ENCODE measurements at places on chromosomes 7 and 10.
A peak's percentile ranks its signal among the peaks of the same experiment; 100 is the strongest.

GRCh38 chr7:103598326-103598905 is 152.4 kb upstream of the SLC26A5 start:
- no peak for DNase-seq

- DNase-seq: no peak
These were observed 132.2 kb upstream of the NPVF start for GRCh38 chr7:25360451-25360850.

DNA sequence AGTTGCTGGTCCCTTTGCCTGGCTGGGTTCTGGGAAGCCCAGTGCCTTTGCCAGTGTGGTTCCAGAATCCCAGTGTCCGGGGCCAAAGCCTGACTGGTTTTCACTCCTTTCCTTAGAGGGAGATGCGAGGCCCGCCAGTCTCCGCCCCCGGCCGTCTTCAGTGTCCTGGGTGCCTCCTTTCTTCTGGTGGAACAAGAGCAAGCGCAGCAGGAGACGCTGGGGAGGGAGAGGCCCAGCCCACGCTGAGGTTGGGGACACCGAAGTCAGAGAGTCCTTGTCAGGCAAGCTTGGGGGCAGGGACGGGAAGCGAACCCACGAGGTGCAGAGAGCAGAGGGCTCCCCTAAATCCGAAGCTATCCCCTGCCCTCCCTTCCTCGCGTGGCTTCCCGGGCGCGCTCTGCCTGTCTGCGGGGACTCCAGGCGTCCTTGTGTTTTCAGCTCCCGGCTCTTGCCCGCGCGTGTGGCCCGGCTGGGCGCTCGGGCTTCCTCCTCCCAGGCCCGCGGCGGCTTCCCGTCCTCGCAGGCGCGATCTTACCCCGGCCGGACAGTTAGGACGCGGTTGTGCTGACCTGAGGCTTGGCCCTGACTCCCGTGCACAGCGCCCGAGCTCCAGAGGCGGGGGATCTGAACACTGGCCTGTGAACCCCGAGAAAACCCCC is 60.6 kb upstream of the UBE3C start:
- DNase-seq: no peak

DNA sequence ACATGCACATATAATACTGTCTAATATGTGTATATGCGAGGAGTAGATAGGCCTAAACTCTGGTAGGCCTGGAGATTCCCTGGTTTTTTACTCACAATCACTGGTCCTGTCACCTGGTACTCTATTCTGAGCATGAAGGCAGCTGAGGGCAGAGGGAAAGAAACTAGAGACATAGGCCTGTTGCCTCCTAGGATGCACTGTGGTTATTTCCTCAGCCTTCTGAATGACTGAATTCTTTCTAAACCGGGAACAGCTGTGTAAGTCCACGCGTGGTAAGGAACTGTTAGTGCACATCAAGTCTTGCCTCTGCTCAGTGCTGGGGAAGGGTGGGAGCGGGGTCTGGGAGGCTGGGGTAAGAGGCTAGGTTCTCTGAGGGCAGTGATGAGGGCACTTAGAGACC is 7.7 kb downstream of the KAZALD1 start:
- no peak for DNase-seq

- DNase-seq: no peak
These were observed 365.8 kb downstream of the BBS9 start for GRCh38 chr7:33495207-33495606.

GRCh38 chr7:67550801-67551436 is 554.3 kb downstream of the TYW1 start:
- DNase-seq: no peak

- no peak for DNase-seq
These were observed 90.6 kb upstream of the SEMA3E start for GRCh38 chr7:83739527-83739926.

- no peak for DNase-seq
These were observed 37.6 kb downstream of the SGMS1 start for GRCh38 chr10:50585921-50586739.

DNA sequence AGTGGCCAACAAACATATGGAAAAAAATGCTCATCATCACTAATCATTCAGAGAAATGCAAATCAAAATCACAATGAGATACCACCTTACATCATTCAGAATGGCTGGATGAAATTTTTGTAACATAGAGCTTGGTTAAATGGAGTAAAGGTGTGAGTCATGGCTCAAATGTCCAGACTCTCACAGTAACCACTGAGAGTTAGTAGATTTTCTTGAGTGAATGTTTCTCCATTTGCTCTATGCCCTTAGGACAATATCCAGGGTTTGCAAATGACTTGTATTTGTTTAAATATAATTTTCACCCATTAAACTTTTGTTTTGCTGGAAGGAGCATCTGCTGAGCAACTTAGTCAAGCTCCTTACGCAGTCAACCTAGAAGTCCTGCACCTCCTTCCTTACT is 967.2 kb downstream of the XPNPEP1 start:
- DNase-seq: no peak

DNA sequence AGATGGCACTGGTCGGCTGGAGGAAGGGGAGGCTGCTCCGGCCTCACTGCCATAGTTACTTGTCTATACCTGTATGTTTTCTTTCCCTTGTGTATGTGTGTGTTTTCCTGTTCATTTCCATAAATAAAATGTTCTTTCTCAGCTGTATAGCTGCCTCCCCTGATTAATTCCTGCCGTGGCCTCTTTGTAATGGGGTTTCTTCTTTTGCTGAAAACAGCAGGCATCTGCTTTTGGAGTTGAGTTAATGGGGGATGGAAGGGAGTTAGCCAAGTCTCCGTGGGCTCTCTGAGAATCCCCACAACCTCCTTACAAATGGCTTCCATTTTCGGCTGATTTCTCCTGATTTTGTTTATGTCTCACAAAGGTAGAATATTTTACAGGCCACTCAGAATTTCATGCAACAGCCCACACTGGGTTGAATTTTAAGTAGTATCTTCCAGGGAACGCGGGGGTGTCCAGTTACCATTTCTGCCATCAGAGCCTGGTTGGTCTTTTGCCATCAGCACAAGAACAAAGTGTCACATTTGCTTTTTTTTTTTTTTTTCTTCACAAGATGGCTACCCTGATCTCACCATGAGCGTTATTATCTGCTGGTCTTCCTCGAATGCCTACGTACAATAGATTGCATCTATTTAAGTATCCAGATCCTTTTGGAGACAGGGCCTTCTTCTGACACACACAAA is 88.1 kb upstream of the NRP1 start:
- no peak for DNase-seq

GRCh38 chr7:128841921-128842673 is 11.9 kb downstream of the FLNC start:
- peak; percentile 83 for DNase-seq

DNA sequence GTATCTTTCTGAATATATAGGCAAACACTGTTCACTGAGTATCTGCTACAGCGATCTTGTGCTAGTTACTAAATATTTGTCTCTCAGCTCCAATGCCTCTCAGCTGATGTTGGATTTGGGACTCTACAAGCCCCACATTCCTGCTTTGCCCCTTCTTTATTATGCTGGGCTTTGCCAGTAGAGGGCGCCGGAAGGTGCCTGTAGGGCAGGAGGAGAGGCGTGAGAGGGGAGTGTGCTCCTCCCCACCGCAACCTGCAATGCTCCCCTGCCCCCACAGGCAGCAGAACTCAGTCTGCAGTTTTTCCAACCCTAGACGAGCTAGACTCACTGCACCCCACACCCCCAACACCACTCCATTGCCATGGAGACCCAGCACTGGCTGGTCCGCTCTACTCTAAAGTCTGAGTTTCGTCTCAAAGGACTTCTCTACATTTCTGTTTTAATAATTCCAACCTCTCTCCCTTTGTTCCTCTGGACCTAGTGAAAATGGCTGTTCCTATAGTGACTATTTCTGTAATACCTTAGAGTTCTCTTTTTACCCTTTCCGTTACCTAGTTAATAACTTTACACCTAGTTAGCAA is 337.6 kb downstream of the CCSER2 start:
- no peak for DNase-seq

DNA sequence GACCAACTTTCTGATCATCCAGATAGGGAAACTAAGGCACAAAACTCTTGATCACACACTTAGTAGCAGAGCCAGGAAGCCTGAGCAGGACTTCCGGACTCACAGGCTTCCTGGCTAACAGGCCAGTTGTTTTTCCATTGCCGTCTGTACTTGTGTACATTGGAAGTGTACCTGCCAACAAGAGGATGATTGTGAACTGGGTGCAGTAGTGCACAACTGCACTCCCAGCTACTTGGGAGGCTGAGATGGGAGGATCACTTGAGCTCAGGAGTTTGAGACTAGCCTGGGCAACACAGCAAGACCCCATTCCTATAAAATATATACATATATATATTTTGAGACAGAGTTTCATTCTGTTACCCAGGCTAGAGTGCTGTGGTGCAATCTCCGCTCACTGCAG is 35.2 kb upstream of the OTUD1 start:
- no peak for DNase-seq

DNA sequence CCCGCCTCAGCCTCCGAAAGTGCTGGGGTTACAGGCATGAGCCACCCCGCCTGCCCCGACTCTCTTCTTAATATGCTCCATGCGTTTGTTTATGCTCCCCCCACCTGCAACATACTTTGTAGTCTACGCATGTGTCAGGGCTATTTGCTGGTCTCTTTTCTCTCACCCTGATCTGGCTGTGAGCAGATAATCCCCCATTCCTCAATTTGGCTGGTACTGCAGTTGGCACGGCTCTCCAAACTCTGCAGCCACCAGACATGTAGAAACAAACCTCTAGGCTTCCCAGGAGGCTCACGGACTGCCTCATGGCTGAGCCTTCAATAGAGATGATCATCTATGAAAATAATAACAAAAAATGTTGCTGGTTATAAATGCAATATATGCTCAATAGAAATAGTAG is 540.3 kb upstream of the GALNT17 start:
- no peak for DNase-seq

DNA sequence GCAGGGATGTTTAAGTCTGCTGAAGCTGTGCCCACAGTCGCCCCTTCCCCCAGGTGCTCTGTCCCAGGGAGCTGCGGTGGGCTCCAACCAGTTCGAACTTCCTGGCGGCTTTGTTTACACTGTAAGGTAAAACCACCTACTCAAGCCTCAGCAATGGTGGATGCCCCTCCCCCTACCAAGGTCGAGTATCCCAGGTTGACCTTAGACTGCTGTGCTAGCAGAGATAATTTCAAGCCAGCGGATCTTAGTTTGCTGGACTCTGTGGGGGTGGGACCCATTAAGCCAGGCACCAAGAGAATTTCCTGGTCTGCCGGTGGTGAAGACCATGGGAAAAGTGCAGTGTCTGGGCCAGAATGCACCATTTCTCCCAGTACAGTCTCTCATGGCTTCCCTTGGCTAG is 56.0 kb downstream of the CCDC7 start:
- no peak for DNase-seq

DNA sequence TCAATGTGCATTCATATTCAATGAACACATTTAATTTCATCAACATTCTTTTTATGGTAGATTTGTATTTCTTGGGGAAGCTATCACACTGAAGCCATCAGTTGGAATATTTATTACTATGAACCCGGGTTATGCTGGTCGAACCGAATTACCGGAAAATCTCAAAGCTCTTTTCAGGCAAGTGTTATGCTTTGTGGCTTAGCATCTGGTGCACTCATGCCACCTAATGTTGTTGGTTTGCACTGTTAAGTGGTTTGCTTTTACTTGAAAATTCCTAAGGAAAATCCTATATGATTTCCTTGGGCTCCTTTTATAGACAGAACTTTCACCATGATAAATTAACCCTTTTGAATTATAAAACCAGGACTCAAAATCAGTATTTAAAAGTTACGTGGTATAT is 147.9 kb downstream of the DNAH11 start:
- DNase-seq: no peak

- no peak for DNase-seq
These were observed 19.1 kb downstream of the BTRC start for GRCh38 chr10:101373063-101373462.

DNA sequence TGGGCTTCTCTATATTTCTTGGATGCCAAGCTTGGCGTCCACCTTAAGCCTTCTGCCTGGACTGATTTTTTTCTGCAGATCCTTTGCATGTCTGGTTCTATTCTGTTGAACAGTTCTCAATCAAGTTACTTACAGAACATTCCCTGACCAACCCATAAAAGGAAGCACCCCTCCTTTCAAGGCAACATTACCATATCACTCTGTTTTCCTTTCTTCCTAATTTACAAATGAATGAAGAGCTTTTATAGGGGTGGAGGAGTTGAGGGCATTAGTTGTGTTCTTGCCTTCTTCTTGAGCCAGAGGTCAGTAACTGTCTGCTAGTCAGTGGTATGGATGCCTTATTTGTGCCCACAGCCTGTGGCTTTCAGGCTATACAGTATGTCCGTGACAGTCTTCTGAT is 361.0 kb downstream of the PHTF2 start:
- no peak for DNase-seq

Measured in cardiac septum (tissue), 1 donor.